Stimulated activated CD4-positive, alpha-beta T cell treated with anti-CD3 and anti-CD28 coated beads, Interleukin-12 subunit alpha, Interleukin-12 subunit beta, amount 100 ng/mL, for 48 hours (primary cell): ENCODE measurements at places on chromosomes 7 and 10.

- no peak for DNase-seq
Observed at GRCh38 chr7:132590162-132590561, 13.9 kb upstream of the PLXNA4 start.

DNA sequence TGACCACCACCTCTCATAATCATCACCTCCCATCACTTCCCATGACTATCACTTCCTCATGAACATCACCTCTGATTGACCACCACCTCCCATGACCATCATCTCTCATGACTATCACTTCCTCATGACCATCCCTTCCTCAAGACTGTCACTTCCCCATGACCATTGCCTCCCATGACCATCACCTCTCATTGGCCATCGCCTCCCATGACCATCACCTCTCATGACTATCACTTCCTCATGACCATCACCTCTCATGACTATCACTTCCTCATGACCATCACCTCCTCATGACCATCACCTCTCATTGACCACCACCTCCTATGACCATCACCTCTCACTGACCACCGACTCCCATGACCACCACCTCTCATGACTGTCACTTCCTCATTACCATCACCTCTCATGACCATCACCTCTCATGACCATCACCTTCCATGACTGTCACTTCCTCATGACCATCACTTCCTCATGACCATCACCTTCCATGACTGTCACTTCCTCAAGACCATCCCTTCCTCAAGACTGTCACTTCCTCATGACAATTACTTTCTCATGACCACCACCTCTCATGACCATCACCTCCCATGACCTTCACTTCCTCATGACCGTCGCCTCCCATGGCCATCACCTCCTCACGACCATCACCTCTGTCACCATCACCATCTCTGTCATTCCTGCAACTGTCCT lies 51.6 kb downstream of the PDGFA start:
- DNase-seq = no peak

- DNase-seq = no peak
Observed at GRCh38 chr10:94879214-94879613, 59.2 kb upstream of the CYP2C9 start.

GRCh38 chr7:68146983-68147382 lies 1150.3 kb downstream of the TYW1 start:
- no peak for DNase-seq

- no peak for DNase-seq
Observed at GRCh38 chr7:88278881-88279280, 27.8 kb downstream of the STEAP4 start.

- DNase-seq = no peak
Observed at GRCh38 chr10:56633876-56634452, 272.9 kb upstream of the ZWINT start.

- no peak for DNase-seq
Observed at GRCh38 chr10:112083472-112083871, 100.1 kb downstream of the GPAM start.

- DNase-seq = peak; percentile 37
Observed at GRCh38 chr10:31745612-31746376, 182.8 kb downstream of the ARHGAP12 start.

- no peak for DNase-seq
Observed at GRCh38 chr7:27804139-27804538, 64.2 kb downstream of the TAX1BP1 start.

DNA sequence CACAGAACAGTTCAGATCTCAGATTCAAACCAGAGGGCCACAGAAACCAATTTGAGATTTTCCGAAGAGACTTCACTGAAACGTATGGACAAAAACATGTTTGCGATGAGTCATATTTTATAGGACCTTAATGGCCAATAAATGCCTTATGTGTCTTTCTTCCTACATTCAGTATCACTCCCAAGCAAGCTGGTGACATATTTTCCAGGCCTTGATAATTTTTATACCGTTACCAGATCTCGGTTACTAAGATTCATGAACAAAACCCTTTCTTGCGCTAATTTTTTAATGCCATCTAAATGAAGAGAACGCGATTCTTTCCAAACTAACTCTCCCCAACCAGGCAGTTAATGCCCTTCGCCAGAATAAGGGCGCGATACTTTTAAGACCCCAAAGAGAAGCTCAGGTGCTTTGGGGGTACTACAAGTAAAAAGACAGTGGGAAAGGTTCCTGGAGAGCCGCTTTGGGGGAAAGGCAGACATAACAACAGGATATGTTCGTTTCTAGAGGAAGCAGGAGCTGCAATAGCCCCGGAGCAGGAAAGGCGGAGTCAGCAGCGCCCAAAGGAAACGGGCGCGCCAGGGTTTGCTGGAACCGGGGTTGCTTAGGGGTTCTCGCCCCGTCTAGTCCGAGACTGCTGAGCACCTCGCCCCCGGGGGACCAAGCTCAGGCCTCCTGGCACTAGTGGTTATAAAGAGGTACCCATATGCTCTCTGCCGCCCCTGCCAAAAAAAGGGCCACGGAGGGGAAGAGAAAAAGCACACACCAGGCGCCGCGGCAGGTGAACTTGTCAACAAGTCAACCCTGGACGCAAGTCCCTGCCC lies 884 bp downstream of the ICA1 start:
- DNase-seq = peak; percentile 6

- DNase-seq = no peak
Observed at GRCh38 chr7:112020800-112021199, 185.4 kb downstream of the DOCK4 start.

GRCh38 chr7:85000735-85001350 lies 186.0 kb downstream of the SEMA3D start:
- no peak for DNase-seq

DNA sequence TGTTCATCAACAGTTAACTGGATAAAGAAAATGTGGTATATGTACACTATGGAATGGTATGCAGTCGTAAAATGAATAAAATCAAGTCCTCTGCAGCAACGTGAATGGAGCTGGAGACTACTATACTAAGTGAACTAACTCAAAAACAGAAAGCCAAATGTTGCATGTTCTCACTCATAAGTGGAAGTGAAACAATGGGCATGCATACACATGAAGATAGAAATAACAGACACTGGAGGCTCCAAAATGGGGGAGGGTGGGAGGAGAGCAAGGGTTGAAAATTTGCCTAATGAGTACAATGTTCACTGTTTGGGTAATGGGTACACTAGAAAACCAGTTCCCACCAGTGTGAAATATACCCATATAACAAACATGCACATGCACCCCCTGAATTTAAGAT lies 179.5 kb downstream of the ZWINT start:
- no peak for DNase-seq

DNA sequence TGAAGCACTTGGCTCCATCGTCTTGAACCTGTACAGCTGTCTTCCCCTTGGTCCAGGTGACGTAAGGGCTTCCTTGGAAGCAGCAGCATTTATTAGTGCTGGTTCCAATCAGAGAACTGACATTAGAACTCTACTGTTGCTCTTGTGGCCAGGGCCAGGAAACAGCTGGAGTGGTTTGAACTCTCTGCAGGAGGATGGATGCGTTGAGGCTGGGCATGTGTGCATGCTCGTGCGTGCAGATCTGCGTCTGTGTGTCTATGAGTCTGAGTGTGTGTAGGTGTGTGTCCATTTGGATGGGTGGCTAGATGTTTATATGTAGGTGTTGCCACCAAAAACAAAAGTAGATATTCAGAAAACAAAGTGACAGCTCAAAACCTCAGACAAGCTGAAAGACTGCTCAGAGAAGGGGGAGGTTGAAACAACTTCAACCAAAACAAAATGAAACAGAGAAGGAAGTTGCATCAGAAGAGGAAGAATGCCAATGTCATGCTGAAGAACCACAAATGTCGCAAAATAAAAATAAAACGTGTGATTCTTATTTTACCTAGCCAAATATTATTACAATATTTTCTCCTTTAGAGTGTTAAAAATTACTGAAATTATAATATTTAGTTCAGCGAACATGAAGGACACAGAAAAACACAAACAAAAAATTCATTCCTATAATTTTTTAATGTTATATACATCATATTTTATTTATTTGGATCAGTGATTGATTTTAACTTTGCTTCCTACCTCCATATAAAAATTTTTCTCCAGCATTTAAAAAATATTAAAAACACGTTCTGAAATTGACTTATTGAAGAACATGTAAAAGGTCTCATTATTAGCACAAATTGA lies 96.1 kb upstream of the MKLN1 start:
- peak; percentile 50 for DNase-seq

DNA sequence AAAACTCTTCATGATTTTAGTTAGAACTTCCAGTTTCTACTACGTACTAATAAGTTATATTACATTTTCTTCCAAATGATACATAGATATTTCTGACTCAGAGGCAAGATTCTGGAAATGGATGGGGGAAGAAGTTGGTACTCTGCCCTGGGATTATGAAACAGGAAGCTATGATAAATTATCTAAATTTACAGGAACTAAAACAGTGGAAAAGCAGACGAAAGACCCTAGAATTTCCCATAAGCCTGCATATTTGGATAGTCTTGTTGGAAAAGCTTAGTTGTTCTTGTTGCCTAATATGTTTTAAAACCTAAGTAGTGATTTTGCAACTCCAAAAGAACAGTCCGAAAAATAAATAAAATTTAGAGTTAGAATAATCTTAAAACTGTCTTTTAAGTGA lies 21.8 kb downstream of the CFAP69 start:
- no peak for DNase-seq

DNA sequence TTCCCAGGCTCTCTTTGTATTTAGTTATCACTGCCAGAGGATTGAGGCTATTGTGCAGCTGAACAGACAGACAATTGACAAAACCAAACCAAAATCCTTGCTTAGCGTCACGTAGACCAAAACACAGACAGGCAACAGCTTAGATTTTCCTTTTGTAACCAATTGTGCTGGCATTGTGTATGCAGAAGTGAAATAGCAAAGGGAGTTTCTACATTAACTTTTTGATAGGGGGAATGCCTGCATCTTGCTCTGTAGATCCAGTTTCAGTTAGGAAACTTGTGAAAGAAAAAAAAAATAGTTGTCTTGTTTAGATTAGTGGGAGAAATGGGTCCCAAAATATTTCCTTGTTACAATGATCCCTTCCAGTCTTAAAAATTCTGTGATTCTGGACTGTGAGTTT lies 333.8 kb downstream of the BBS9 start:
- DNase-seq = no peak

- DNase-seq = no peak
Observed at GRCh38 chr7:86668315-86668714, 24.6 kb downstream of the GRM3 start.

DNA sequence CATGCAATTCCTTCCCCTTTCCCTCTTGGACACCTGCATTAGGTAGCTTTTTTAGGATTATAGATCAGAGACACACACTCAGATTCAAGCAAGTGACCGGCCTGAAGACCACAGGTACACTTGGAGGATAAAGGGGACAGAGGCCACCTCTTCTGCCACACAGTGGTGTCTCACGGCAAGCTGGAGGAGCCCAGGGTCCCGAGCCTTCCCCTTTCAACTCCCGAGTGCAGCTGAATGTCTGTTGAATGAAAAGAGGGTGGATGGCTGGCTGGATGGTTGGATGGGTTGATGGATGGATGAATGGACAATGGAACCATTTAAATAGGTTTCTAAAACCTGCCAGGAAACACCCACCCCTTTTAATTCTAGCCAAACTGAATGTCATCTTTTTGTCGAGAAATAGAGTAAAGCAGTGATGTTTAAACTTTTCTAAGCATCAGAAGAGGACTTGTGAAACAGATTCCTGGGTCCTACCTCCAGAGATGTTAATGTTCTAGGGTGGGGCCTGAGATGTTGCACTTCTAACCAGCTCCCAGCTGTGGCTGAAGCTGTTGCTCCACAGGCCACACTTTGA lies 49.2 kb upstream of the ZMIZ1 start:
- no peak for DNase-seq

GRCh38 chr7:132218876-132219275 lies 357.4 kb downstream of the PLXNA4 start:
- no peak for DNase-seq
